ENCODE measurements at places on chromosomes 5 and 9.

DNA sequence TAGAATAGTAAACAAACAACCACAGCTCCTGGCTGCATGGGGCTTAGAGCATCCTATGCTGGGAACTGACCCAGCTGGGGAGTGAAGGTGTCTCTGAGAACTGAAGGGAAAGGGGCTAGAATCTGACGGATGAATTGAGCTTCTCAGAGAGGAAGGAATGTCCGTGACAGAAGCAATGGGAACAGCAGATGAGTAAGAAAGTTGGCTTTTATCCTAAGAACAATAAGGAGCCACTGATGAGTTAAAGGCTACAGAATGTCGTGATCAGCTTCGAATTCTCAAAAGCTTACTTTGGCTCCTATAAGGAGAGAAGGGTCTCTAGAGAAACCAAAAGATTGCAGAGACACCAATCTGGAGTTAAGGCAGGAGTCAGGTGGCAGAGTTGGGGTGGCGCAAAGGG lies 52.6 kb downstream of the EBF1 start:
- DNase-seq = no peak

DNA sequence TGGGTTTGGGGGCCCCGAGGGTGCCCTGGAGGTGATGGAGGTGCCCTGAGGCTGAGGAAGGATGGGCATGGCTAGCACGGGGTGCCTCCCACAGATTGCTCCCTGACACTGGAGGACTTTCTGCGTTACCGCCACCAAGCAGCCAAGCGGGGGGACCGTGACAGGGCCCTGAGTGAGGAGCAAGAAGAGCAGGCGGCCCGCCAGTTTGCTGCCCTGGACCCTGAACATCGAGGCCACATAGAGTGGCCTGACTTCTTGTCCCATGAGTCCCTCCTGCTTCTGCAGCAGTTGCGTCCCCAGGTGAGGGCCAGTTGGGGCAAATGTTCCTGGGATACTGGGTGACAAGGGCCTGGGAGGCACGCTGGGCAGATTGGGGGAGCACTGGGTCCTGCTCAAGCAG lies 13.1 kb upstream of the DNAJB5 start:
- DNase-seq = no peak

- DNase-seq = no peak
Observed at GRCh38 chr9:137295238-137295811, 6.7 kb downstream of the NRARP start.

DNA sequence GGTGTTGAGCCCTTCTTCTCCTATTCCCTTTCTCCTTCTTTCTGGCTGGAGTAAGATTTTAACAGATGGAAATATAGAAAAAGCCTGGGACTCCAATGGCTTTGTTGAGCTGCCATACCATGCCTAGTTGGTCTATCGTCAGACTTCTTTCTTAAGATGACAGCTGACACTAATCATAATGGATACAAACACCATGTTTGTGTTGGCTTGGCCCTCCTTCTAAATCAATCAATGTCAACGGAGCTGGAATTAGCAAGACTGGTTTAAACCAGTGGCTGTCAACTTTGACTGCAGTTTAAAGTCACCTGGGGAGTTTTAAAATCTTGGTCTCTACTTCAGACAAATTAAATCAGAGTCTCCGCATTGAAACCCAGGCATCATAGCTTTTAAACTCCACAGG lies 264.5 kb upstream of the PRR16 start:
- no peak for DNase-seq

- DNase-seq = no peak
Observed at GRCh38 chr5:4514067-4514648, 626.0 kb upstream of the ADAMTS16 start.

- DNase-seq = no peak
Observed at GRCh38 chr9:120396931-120397330, 183.0 kb downstream of the CDK5RAP2 start.

GRCh38 chr9:101487443-101487840 lies 46.2 kb upstream of the RNF20 start:
- no peak for DNase-seq
